ENCODE measurements at places on chromosomes 5 and 9.

- no peak for DNase-seq
These were observed 193.2 kb downstream of the MAPKAP1 start for GRCh38 chr9:125513668-125514413.

- no peak for DNase-seq
These were observed 88.4 kb downstream of the CCDC171 start for GRCh38 chr9:15641291-15641690.

- no peak for DNase-seq
These were observed 11.2 kb upstream of the SET start for GRCh38 chr9:128677794-128678193.

DNA sequence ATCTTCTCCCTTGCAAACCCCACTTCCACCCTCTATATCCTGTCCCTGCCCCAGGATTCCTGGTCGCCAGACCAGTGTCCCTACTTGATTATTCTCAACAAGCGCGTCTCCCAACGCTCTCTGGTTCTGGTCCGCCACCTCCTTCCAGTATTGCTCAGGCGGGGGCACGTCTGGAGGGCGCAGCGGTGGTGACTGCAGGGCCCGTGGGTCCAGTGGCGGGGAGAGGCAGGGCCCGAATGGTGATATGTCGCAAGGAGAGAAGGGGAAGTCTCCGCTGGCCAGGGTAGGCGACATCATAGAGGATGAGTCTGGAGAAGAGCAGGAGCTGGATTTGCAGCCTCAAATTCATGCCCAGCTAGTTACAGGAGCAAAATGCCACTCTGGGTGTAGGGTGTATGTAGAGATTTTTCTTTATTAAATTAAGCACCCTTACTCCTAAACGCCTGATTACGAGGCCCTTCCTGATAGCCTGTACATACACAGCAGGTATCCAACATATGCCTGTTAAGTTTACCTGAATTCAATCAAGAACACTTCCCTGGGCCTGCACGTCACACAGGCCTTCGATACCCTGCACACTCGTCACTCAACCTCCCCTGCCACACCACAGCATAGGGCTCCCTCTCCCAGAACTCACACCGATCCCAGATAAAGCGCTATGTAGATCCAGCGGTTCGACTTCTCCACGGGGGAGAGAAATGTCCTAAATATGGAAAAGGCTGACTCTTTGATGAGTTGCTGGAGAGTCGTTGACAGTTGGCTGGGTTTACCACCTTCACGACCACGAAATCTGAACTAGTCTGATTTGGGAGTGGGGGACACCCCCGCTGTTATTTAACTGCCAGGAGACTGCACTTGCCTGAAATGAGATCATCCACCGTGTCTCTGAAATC, 4.8 kb downstream of the MCIDAS start:
- no peak for DNase-seq

- no peak for DNase-seq
These were observed 175.1 kb upstream of the MAP1B start for GRCh38 chr5:71932131-71932654.

GRCh38 chr5:155046591-155046990, 33.0 kb downstream of the KIF4B start:
- no peak for DNase-seq

DNA sequence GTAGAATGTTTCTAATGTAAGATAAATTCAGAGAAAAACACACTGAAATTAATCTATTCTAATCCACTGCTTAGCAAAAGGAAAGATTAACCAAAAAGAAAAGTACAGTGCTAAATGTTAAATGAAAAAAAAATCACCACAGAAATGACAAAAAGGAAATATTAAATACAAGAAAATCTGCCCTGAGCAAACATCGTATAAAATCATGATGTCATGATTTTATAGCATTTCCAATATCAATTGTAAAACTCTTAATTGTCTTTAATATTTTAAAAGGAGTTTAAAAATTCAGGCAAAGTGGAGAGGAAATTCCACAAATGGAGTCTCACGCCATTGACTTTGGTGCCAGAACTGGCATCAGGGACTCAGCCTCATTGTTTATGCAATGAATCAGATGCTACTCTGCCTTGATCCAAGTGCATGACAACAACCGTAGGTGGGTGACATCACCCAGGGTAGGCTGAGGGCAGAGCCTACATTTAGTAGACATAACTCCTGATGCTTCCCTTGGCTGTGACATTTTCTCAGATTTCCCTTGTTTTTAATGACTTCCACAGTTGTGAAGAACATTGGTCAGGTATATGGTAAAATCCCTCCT, 696.8 kb downstream of the SEMA5A start:
- no peak for DNase-seq

DNA sequence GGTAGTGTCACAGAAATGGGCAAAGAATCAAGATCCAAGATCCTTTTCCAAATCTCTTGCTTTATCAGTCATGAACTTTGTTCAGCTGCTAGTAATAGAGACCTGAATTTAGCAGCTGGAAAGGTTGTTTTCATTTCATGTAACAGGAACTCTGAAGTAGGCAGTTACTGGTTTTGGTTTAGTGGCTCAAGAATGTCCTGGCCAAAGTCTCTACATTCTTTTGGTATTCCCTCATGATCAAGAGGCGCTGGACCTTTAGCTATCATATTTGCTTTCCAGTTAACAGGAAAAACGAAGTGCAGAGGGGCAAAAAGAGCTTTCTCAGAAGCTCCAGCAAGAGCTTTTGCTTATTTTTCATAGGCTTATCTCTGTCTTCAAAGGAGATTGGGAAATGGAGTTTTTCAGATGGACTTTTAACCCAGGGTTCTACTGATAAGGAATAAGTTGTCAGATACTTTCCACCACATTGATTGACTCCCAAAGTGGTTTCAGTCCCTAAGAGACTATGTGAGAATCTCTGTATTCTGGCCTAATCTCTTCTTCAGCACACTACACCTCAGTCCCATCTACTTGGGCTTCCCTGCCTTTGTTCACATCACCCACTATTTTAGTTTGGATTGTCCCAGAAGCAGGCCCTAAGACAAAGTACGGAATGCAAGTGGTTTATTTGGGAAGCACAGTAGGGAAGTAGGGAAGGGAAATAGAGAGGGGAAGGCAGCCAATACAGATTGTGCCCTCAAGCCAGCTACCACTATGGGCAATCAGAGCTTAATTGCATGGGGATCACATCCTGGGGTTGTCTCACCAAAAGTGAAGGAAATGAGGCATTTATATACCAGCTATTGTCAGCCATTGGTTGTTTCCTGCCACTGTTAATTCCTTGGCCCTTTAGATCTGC, 359.3 kb downstream of the LRRC70 start:
- DNase-seq: no peak

GRCh38 chr5:90528601-90529193, 687 bp downstream of the LYSMD3 start:
- DNase-seq: no peak

GRCh38 chr5:135458921-135459331, 6.8 kb upstream of the TIFAB start:
- DNase-seq: no peak

GRCh38 chr5:159987031-159987674, 21.8 kb upstream of the TTC1 start:
- DNase-seq: peak; percentile 46

DNA sequence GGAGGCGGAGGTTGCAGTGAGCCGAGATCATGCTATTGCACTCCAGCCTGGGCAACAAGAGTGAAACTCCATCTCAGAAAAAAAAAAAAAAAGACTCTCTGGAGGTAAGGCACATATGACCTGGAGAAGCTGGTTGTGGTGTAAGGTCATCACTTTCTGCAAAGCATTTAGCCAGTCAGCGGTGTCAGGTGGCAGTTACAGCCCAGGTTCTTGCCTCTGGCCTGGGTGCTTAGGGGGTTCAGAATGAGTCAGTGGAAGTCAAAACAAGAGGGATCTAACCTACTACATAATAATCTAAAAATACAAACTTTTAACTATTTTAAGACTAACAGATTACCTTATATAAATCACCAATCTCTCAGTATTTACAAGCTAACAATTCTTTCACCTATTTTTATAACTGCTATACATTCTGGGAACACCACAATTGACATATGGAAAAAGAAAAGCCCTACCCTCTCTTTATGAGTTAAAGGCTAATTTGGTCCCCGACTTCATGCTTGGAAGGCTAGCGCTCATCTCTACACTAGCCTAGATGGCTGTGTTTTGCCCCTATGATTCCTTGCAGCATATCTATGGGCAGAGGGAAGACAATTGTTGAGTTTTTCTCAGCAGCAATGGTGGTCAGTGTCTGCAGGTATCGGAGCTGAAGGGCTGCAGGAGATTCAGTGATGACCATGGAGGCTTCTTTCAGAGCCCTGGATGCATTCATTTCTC, 29.2 kb downstream of the STOM start:
- no peak for DNase-seq

DNA sequence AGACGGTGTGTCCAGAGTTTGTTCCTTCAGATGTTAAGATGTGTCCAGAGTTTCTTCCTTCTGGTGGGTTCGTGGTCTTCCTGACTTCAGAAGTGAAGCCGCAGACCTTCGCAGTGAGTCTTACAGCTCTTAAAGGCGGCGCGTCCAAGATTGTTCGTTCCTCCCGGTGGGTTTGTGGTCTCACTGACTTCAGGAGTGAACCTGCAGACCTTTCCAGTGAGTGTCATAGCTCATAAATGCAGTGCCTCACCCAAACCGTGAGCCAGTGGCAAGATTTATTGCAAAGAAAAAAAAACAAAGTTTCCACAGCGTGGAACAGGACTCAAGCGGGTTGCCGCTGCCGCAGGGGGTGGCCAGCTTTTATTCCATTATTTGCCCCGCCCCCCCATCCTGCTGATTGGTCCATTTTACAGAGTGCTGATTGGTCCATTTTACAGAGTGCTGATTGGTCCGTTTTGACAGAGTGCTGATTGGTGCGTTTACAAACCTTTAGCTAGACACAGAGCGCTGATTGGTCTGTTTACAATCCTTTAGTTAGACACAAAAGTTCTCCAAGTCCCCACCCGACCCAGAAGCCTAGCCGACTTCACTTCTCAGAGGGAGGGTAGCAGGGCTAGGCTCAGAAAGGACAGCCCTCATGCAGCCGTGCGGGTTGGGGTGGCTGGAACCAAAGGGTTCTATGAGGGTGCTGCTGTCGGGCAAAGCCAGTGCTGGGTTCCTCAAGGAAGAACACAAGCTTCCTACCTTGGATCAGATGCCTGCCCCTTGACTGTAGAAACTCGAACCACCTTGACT, 9.1 kb upstream of the RNF130 start:
- peak; percentile 36 for DNase-seq

DNA sequence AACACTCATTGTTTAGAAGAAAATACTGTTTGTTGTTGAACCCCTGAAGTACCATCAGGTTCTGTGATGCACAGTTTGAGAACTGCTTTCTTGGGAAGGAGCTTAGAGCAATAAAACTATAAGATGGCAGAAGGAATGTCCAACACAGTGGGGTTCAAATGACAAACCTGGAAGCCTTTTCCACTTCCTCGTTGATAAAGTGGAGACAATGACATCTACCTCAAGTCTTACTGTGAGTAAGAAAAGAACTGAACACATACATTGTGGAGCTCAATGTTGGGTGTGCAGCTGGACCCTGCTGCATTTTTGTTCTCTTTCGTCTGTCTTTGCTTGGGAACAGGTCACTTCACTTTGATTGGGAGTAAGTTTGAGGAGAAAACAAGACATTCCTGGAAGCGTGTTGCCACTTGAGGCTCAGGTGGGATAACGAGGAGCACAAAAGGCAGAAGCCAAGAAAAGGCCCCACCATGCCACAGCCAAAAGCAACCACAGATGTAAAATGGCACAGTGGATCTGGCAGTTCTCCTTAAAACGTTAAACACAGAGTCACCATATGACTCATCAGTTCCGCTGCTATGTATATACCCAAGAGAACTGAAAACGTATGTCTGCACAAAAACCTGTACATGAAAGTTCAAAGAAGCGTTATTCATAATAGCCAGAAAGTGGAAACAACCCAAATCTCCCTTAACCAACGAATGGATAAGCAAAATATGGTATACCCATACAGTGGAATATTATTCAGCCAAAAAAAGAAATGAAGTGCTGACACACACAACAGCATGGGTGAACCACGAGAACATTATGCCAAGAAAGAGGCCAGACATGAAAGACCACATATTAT, 42.9 kb upstream of the SUB1 start:
- no peak for DNase-seq

- no peak for DNase-seq
These were observed 73.1 kb downstream of the RAPGEF1 start for GRCh38 chr9:131666774-131667173.

- DNase-seq: no peak
These were observed 56.4 kb upstream of the TMC1 start for GRCh38 chr9:72464857-72465592.

DNA sequence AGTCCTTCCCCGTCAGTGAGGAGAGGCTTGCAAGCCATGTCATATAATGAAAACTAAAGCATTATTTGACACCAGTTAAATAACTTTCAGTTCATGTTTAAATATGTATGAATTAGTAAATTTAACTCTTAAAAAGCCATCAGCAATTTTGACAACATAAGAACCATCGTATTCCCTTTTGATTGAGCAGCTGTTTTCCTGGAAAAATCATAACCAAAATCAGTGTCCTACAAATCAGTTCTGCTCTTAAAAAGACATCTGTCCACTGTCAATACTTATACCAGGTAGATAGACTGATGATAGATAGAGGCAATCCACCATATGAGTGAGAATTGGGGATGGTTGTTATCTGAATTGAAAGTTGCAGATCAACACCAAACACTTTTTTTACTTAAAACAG, 2.3 kb downstream of the DIRAS2 start:
- DNase-seq: no peak

DNA sequence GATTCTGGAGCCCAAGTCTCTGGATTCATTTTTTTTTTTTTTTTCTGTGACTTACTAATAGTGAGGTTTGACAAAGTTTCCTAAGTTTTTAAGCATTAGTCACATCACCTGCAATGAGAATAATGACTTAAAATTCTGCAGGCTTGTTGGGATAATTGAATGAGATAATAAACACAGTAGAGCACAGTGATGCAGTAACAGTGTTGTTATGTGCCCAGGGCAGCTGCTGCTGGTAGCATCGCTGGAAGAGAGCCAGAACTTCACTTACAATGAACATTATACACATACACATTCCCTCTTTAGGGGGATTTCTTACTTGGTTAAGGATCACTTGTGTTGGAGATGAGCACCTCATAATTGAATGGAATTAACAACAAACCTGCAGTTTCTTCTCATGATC, 78.9 kb downstream of the ALDH7A1 start:
- no peak for DNase-seq

DNA sequence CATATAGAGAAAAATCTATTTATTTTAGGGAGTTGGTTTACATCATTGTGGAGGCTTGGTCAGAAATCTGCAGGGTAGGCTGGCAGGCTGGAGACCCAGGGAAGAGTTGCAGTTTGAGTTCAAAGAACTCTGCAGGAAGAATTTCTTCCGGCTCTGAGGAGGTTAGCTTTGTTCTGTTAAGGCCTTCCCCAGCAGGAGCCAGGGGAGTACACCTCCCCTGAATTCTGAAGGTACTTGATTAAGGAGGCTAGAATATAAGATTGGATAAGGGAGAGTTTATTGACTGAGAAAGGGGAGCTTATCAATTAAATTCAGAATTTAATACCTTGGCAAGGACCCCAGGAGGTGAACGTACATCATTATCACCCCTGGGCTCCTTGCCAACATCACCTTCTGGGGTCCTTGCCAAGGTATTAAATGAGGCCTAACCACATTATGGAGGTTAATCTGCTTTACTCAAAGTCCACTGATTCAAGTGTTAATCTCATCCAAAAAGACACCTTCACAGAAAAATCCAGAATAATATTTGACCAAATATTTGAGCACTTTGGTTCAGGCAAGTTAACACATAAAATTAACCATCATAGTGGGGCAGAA, 351.7 kb downstream of the CWC27 start:
- DNase-seq: no peak

GRCh38 chr5:180178531-180179441, 30.2 kb downstream of the RASGEF1C start:
- no peak for DNase-seq

GRCh38 chr5:59596586-59597350, 296.8 kb downstream of the PDE4D start:
- DNase-seq: no peak
